Cerebellar nuclear complex (tissue), 1 donor: ENCODE measurements at places on chromosomes 2 and 18.

- DNase-seq: no peak
Measured at GRCh38 chr2:112582314-112582746, 2.1 kb upstream of the CHCHD5 start.

- DNase-seq: no peak
Measured at GRCh38 chr18:7953095-7953958, 386.2 kb downstream of the PTPRM start.

- no peak for DNase-seq
Measured at GRCh38 chr18:79531386-79531785, 135.7 kb downstream of the NFATC1 start.

DNA sequence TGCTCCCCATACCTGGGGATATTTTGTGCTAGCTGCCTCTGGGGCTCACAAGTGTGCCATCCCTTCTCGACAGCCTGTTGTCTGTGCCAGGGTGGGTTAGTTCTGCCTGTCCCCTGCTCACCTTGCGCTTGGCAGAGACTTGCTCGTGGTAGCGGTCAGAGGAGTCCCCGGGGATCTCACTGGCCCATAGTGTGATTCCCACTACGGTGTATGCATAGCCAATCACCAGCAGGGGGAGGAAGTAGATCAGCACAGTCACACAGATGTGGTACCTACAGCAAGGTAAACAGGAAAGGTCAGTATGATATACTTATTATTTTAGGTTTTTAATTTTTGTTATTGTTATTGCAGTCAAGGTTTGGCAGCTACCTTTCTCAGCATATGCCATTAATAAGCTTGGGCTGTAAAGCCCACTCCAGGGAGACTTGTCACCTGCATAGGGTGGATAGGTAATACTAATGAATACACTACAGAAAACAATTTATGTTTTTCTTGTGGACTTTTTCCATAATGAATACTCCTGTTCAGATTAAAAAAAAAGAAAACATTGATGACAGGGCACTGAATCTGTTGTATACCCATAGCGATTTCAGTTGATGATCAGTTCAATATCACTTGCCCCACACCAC lies 95.2 kb downstream of the POLE4 start:
- DNase-seq: no peak

- DNase-seq: no peak
Measured at GRCh38 chr2:239184968-239185903, 215.6 kb downstream of the HDAC4 start.

GRCh38 chr2:172674034-172674967 lies 61.3 kb upstream of the RAPGEF4 start:
- no peak for DNase-seq

DNA sequence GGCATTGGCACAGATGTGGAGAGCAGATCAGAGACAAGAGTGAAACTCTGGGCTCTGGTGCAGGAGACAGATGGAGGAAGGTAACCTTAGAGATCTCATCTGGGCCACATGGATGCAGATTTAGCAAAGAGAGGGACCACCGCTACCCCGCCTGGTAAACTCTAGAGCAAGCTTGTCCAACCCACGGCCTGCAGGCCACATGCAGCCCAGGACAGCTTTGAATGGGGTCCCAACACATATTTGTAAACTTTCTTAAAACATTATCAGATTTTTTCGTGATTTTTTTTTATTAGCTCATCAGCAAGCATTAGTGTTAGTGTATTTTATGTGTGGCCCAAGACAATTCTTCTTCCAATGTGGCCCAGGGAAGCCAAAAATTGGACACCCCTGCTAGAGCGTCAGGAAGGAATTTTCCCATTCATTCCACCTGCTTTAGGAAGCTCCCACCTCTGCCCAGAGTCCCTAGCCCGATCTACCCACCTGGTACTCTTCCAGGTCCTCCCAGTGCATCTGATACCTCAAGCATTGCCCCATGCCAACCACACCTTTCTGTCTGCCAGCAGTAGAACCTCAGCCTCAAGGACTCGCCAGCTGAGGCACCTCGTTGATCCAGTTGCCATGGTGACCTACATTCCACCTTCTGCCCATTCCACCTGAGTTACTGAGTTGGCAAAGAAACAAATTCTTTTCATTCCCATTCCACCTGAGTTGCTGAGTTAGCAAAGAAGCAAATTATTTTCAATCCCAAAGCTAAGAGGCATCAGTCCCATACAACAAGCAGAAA lies at the start of gene CIB4:
Gene CIB4 (minus strand): TSS at position 586 of the 784 bp plus-strand sequence. CDS start 52 bp downstream, at position 534.
- DNase-seq: no peak

GRCh38 chr18:75455249-75456198 lies 28.0 kb upstream of the SMIM21 start:
- DNase-seq: no peak

GRCh38 chr2:207474863-207475485 lies 54.8 kb upstream of the CREB1 start:
- peak; percentile 10 for DNase-seq

GRCh38 chr2:36455788-36456187 lies 100.2 kb downstream of the CRIM1 start:
- no peak for DNase-seq

GRCh38 chr2:189629531-189630453 lies 31.5 kb upstream of the ASNSD1 start:
- DNase-seq: no peak

DNA sequence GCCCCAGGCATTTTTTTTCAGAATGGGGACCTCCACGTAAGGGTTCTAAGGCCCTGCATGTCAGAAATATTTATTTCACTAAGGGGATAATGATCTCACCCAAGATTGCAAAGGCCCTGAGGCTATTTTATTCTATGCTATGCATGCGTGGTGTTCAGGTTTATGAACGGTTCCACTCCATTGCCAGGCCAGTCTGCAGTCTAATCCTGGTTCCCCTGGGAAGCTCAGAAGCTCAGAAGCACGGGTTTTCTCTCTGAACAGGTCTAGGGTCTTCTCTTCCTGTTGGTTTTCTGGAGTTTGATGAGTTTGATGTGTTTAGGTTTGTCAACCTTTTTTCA lies 256.4 kb upstream of the PXDN start:
- no peak for DNase-seq
